ENCODE measurements at places on chromosomes 4 and X.

- no peak for DNase-seq
Observed at GRCh38 chrX:6506444-6506843, 28.5 kb downstream of the VCX3A start.

- no peak for DNase-seq
Observed at GRCh38 chrX:19107035-19107434, 15.2 kb downstream of the ADGRG2 start.

DNA sequence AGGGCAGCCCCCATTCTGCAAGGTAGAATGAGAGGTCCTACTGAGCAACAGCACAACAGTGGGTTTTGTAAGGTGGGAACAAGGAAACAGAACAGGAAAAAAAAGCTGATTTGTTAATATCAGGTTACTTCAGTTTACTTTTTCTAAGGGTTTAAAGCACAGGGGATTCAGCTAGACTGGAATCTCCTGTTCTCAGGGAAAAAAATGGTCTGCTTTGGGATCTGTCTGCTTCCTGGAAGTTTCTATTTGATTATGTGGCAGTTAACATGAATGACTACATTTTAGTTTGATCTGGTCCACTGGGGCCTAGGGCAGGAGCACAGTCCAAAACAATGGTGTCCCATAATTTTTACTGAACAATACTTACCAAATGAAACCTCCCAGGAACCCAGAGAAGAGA is 104.6 kb downstream of the FBXW7 start:
- no peak for DNase-seq

- DNase-seq, result no peak
Observed at GRCh38 chrX:133402830-133403625, 12.3 kb downstream of the GPC4 start.

DNA sequence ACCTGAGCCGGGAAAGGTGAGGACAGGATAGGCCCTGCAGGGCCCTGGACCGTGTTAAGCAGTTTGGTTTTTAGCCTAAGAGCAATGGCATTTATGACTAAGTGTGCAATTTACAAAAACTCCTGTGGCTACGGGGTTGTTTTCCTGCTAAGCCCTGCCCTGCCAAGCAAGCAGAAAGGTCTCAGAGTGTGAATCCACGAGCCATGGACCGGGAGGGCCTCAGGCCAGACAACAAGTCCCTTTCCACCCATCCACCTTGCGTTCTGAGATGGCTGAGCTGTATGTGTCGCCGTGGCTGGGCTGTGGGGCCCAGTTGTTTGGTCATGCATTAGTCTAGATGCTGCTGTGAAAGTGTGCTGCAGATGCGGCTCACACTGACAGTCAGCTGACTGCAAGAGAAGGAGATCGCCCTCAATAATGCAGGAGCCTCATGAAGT is 33.9 kb upstream of the AFAP1 start:
- no peak for DNase-seq

DNA sequence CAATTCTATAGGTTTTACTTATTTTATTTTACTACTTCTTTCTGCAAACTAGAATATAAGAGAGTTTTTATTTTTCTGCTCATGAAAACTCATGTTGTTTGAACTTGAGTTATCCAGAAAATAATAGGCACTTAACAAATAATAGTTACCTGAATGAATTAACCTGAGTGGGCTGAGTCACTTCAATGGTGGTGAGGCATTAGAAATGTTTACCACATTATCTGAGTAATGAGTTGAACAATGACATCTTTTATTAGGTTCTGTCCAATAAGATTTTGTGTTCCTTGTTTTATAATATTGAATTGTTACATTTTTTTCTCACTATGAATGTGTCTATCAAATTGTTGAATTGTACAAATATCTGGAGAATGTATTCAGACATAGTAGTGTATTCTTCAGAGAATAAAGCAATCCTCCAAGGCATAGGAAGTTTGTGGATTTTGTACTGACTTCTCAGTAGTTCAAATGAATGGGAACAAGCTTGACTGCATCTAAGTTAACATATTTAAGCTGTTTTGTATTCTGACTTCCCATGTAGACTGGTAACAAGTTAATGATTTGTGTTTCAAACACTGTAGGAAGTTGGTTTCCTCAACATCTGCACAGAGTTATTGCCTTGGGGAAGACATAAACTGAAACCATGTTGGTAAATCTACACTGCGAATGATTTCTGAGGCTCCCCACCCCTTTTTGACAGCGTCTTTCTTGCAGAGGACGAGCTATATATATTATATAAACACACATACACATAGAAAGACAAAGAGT is 1808.9 kb upstream of the TENM3 start:
- no peak for DNase-seq

- peak; percentile 84 for DNase-seq
Observed at GRCh38 chr4:87679449-87680169, 29.5 kb downstream of the DMP1 start.

DNA sequence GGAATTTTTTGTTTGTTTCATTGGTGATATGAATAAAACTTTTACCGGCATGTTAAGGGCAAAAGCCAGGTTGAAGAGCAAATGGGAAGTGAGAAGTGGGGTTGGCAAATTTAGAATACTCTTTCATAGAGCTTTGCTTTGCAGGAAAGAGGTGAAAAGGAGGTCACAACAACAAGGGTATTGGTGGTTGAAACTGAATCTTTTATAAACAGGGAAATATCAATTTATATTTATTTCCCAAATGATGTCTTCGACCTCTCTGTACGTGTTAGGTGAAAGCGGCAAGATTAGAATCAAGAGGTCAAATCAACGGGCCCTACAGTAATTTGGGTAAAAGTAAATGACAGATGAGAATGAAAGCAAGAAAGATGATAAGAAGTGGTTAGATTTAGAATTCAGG is 3.4 kb downstream of the SMR3A start:
- no peak for DNase-seq

DNA sequence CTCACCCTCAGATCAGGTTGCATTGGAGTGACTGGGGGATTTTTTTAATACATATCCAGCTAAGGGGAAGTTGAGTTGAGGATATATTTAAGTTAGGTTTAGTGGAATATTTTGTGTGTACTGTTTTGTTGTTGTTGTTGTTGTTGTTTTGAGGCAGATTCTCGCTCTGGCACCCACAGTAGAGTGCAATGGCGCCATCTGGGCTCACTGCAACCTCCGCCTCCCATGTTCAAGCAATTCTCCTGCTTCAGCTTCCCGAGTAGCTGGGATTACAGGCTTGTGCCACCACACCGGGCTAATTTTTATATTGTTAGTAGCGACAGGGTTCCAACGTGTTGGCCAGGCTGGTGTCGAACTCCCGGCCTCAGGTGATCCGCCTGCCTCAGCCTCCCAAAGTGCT is 38.6 kb upstream of the ATP6AP2 start:
- no peak for DNase-seq

DNA sequence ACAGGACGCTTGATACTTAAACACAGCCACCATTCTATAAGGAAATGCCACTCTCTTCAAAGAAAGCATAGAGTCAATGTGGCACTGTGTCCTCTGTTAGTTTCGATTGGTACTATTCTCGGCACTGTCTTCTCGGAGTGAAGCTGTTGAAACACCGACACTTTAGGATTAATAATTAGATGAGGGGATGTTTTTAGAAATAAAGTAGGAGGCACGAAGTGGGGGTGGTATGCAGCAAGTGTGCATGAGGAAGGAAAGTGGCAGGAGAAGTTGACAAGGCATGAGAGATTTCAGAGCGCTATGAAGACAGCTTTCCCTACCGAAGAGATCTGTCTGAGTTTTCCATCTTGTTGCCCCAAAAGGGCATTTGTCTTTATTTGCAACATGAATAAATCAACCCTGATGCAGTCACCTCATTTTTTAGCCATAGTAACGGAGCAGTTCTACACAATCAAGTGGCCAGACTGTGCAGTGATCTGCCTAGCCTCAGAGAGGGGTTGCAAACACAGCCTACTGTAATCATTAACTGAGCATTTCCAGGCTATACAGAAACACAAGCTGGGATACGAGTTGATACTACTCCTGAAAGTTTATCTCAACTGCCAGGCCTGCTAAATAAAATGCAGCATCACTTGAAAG is 8.3 kb downstream of the GPRIN3 start:
- DNase-seq, result no peak

DNA sequence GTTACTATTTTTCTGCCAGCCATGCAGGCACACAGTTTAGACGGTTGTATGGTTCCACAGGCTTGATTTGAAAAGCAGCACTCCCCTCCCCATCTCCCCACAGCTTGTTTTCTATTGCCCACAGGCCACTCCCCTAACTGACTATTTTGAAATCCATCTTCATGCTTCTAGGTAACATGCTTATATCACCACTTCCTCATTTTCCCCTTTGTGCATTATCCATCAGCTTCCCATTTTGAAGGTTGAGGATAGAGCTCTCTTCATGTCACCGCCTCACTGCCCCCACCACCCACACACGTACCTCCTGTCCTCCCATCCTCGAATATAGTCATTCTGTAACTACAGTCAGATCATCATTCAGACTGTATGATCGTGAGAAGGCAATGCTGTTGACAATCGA is 224.7 kb downstream of the MID1 start:
- DNase-seq, result no peak

DNA sequence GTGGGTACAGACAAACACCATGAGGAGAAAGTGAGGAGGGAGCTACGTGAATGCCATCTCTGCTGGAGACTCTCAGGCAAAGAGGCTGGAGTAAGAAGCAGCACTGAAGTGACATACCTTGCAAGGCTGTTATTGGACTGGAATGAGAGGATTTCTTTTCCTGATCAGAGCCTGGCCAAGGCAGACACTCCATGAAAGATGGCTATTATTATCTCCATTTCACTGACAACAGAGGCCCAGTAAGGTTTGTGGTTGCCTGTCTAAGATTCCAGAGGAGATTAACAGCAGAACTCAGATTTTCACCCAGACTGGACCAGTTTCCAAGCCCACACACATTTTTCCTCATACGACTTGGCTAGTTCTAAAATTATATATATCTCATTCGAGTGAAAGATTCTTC is 162.0 kb upstream of the EOLA2 start:
- no peak for DNase-seq

DNA sequence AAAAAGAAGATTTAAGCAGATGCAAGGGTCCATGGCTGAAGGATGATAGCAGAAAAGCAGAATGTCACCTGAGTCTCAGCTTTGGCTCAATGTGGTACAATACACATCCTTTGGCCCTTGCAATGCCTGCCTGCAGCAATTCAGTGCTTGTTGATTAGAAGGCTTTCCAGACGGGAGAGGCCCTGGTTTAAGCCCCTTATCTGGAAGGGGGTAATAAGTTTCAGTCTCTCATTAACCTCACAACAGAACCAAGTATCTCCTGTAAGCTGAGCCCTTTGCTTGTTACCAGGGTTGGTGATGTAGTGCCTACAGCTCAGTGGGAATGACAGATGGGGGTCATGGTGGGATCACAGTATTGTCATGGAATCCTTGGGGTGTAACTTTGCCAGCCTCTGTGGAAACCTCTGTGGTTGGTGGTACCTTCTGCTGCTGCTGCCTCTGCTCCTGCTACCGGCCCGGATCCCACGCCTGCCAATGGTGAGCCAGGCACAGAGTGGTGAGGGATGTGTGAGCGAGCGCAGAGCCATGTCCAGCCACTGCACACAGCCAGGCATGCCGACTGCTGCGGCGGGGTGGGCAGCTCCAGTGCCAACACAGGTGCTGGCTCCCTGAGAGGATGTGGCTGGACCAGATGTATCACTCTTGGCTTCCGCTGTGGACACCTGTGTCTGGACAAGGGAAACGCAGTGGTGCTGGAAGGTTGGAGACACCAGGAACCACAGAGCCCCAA is 81.2 kb downstream of the ADRA2C start:
- no peak for DNase-seq

DNA sequence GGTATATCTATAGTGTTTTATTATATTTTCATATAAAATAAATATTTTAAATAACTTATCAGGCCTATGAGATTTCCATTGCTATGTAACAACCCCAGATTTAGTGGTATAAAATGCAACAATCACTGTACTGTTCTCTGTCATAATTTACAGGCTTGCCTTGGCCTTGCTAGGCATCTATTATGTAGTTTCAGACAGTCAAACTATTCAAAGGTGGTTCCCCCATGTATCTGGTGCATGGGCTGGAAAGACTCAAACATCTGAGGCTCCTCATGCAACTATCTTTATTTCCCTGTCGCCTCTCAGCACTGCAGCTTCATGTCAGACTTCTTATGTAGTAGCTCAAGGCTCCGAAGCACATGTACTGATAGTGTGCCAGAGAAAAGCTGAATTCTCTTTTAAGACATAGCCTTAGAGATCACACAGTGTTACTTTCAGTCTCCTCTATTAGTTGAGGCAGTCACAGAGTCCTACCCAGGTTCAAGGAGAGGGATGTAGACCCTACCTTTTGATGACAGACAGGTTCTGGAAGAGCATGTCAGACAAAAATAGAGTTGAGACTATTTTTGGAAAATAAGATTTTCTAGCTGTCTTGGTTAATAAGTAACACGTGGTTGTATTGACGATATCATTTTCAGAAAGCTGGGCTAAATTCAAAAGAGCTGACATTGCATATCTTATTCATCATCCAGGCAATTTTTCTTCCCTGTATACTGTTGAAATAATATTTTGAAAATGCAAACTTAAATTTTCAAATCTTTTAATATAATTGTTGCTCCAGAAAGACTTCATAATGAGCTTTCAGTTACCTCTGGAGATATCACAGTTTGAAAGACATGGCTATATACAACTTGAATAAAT is 19.4 kb downstream of the MTTP start:
- no peak for DNase-seq

DNA sequence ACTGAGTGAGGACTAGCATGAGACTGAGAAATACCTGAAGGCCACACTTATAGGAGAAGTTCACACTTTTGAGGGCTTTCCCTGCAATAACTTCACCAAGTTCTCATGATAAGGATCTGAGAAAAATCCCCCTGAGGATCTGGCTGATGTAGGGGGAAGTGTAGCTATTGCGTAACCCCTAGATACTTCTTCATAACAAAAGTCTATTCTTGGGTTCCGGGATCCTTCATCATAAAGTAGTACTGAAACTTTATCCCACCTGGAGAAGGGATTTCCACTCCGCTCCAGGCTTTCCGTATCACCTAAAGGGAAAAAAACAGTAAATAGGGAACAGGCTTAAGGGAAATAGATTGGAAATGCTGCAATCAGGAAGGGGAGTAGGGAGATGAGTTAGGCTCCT is 13.3 kb downstream of the USP27X start:
- DNase-seq, result no peak

DNA sequence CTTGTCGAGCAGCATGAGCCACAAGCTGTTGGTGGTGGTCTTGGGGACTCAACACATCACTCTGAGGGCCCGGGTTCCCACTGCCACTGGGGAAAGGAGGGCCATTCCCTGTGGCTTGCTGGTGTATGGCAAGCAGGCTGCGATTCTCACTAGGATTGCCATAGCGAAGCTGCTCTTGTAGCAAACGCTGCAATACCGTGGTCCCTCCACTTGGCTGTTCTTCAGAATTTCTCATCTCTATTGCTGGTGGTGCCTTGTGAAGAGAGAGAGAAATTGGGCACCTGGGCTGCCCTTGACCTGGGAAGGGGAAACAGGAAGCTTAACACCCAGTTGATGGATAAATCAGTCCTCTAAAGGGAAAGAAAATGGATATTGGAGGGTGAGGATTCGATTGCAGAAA is 17.7 kb downstream of the AMOT start:
- no peak for DNase-seq

GRCh38 chr4:8202108-8203051 is 3.3 kb downstream of the SH3TC1 start:
- no peak for DNase-seq

- DNase-seq, result no peak
Observed at GRCh38 chr4:169811476-169811875, 53.7 kb upstream of the HPF1 start.
